ENCODE measurements at places on chromosomes 4 and X.

GRCh38 chr4:17811078-17811603, 362 bp downstream of the NCAPG start:
- peak; percentile 6 for DNase-seq

DNA sequence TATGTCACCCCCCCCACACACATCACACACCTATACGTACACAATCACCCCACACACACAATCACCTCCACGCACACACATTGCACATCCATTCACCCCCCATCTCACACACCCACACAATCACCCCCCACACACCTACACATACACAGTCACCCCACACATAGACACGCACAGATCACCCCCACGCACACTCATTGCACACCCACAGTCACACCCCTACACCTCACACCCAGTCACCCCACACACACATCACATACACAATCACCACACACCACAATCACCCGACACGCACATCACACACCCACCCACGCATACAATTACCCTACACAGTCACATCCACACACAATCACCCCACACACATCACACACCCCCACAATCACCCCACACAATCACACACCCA, 15.9 kb upstream of the TADA2B start:
- DNase-seq: no peak

DNA sequence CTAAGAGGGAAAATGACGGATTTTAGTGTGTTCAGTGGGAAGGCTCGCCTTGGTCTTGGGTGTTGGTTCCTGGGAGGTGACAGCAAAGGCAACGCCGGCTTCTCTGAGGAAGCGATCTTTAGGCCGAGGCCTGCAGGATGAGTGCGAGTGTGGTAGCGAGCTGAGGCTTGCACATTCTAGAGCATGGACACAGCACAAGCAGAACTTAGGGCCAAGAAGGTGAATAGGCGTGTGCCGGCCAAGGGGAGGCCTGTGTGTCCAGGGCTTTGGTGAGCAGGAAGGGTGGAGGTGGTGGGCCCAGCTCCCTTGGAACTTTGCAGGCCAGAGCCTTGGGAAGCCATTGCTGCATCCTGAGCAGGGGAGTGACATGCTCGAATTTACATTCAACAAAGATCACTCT, 67.9 kb downstream of the TNIP2 start:
- no peak for DNase-seq

DNA sequence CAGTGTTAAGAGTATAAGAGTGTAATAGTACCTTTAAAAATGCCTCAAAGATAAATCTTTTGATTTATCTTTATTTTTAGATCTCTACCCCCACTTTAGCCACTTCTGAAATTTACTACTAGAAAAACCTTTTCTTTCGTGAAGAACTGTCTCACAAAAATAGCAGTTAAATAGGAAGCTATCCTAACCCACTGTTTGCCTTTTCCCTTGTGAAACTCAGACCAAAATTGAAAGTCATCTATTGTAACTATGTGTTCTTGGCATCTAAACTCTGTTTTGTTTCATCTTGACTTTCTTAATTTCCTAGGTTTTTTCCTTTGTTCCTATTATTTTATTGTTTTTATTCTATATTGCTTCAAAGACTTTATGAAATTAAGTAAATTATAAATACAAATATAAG, 7.8 kb upstream of the TMEM144 start:
- DNase-seq: no peak

DNA sequence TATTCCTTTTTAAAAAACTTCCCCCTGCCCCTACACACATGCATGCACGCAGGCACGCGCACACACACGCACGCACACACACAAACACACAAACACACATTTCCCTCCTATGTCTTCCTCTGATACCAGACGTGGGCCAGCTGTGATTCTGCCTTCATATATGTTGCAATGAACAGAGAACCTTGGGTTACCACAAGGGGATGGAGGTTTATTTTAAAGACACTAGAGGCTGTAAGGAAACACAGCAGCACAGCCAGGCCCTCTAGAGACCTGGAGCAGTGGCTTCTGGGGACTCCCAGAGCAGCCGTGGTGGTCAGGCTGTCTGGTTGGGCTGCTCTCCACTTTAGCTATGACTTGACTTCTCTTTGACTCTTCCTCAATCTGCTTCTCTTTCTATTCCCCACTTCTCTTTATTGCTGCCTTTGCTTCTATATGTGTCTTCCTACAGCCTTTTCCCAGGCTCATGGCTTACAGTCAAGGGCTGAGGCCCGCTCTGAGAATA, 3.2 kb upstream of the TLR10 start:
- DNase-seq: no peak

DNA sequence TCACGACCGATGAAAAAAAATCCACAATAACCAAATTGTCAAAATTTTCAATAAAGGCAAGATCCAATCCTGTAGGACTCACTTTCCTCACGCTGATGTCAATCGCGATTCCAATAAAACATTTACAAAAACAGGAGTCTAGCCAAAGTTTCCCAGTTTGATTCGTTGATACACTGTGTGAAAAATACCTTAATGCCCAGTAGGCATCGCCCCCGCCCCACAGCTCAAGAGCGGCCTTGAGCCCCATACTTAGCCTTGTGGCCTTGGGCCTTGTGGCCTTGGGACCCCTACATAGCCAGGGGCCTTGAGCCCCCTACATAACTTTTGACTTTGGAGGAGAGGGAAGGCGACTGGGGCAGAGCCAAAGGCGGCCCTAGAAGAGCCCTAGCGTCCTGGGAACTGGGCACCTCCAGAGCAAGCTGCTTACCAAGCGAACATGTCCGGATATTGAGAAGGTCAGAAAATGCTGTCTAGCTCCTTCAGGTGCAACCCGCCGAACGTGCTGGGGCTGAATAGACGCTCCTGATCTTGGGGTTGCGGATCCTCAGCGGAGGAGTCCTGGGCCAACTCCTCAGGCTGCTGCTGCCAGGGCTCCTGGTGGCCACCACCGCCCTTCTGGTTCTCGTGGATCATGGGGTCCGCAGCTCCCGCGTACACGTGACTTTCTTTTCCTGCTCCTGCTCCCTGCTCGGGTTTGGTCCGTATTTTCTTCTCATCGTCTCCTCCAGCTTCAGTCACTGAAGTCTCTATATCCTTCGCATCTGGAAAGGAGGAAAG, 62.9 kb downstream of the RHOXF2B start:
- DNase-seq: no peak

DNA sequence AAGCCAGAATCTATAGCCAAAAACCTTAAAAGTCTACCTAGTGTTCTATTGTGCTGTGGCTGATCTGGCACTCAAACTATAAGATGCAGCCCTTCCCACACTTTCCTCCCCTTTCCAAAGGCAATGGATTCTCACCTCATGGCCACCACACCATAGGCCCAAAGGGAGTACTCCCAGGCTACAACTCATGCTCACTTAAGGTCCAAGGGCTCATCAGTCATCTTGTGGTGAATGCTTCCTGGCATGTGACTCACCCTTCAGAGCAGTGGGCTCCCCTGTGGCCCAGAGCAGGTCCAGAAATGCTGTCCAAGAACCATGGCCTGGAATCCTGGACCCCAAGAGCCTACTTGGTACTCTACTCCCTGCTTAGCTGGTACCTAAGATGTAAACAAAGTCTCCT, 181.0 kb downstream of the CHRDL1 start:
- no peak for DNase-seq

GRCh38 chrX:48972220-48973164, 848 bp upstream of the KCND1 start:
- peak; percentile 15 for DNase-seq

- no peak for DNase-seq
Measured at GRCh38 chr4:142341268-142341667, 504.8 kb downstream of the INPP4B start.

DNA sequence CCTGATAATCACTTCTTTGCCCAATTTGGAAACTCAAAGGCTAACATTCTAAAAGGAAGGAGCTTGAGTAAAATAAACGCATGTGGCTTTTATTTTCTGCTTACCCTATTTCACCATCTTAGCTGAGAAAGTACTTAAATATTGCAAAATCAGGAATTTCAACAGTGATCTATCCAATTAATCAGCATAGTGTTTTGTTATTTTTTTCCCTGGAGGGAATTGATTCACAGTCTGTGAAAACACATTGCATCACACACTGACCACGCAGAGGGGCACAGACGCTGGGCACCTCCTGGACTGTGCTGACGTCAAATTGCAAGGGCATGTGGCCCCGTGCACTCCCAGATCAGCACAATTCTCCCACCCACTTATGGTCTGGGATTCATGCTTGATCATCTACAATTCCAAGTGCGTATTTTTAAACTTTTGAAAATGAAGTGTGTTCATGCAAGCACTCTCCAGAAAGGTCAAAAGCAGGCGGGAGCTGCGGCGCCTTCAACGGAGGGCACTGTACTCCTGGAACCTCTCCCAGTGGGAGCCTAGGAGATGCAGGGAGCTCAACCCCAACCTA, 320.6 kb upstream of the PPARGC1A start:
- DNase-seq: no peak

DNA sequence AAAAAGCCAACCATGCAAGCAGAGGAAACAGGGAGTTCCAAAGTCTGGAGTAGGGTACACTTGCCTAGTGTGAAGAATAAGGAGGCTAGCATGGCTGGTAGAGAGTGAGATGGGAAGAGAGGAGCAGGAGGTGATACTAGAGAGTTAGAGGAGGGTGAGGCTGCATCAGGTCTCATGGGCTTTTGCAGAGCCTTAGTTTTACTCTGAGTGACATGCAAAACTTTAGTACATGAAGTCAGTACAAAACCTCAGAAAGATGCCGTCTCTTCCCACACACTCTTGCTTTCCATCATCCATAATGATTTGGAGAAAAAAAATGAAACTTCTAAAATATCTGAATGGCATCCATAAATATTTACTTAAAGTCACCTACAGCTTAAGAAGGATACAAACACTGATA, 5.0 kb downstream of the OPRPN start:
- DNase-seq: no peak

GRCh38 chrX:88944661-88945060, 197.6 kb downstream of the CPXCR1 start:
- no peak for DNase-seq
